ENCODE measurements at places on chromosomes 7 and 10. TPM values are rescaled to one million over a fixed set of nuclear protein-coding genes. Genes with fewer than 3 reads are reported as not detected.

Gene KLLN
- total RNA-seq = 0.70 TPM

Gene AGAP6
- 16.3 TPM for total RNA-seq

Gene MACC1
- not detected for total RNA-seq

Gene ZNRF2
- 16.3 TPM for total RNA-seq

Gene PTF1A
- total RNA-seq = not detected

Gene TRPV5
- not detected for total RNA-seq

Gene GALNT17
- total RNA-seq = not detected

Gene WASHC2A
- 49.8 TPM for total RNA-seq

Gene FAM25A
- total RNA-seq = not detected

Gene UPK3B
- total RNA-seq = 1.2 TPM

Gene VWA2
- not detected for total RNA-seq

Gene GOLGA7B
- total RNA-seq = 13.9 TPM

Gene JAKMIP3
- 0.31 TPM for total RNA-seq

Gene SYCE1
- total RNA-seq = not detected

Gene NPFFR1
- total RNA-seq = not detected

Gene STN1
- total RNA-seq = 50.6 TPM

Gene LIPA
- 29.2 TPM for total RNA-seq

Gene CCL24
- not detected for total RNA-seq

Gene ABCB4
- not detected for total RNA-seq

Gene ANKRD2
- not detected for total RNA-seq

Gene RBP3
- total RNA-seq = not detected

Gene AKR1D1
- not detected for total RNA-seq

Gene TMEM229A
- not detected for total RNA-seq

Gene OPN1SW
- not detected for total RNA-seq

Gene ATP5MK
- total RNA-seq = 261 TPM

Gene FAM25C
- total RNA-seq = not detected

Gene MBL2
- total RNA-seq = not detected

Gene HILPDA
- 24.9 TPM for total RNA-seq
